ENCODE measurements at places on chromosomes 12 and 14. TPM values are rescaled to one million over a fixed set of nuclear protein-coding genes. Genes with fewer than 3 reads are reported as not detected.

DNA sequence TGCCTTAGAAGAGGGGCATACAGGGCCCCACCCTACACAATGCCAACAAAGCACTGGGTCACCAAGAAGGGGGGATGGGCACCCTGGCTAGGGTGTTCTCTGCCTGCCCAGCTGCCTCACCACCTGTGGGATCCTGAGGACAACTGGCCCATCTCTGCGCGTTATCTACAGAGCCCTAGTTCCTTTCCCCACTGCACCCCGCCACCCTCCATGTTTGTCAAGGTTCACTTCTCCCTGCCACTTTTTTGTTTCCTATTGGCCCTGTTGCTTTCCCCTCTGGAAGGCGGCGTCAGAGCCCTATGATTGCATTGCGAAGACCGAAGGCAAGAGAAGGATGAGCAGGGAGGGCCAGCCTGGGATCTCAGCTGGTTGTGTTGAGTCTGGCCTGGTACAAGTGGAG is 1.6 kb downstream of the SLC48A1 start:
- peak overlapping the region; percentile 88 for H3K4me3 ChIP-seq
- no peaks in the 10 kb centered on the region for H3K36me3 ChIP-seq
- no peak for DNase-seq
- H3K27ac ChIP-seq = no peak overlapping the region

MMP14 gene
- total RNA-seq = 306 TPM

DNA sequence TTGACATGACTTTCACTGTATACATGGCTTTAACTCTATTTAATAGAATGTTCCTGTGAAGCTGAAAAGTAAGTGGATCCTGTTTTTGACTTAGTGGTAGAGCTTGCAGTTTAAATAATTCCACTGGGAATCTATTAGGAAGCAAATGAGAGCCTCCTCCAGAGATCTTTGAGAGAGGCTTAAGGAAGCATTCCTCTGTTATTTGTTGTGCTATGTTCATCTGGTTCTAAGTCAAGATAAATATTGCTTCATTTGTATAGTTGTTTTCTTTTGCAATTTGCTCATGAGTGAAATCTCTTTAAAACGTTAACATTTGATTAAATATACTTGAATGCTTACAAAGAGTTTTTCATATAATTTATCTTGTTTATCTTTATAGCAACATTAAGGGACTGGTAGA is 70.4 kb downstream of the TMTC2 start:
- no peak overlapping the region for H3K27ac ChIP-seq
- H3K27me3 ChIP-seq = no peaks in the 10 kb centered on the region
- H3K36me3 ChIP-seq = no peaks in the 10 kb centered on the region
- H3K4me1 ChIP-seq = peaks cover 46% of the 10 kb centered on the region

SERPINA9 gene
- not detected for total RNA-seq

RNF212B gene
- total RNA-seq = not detected

DNA sequence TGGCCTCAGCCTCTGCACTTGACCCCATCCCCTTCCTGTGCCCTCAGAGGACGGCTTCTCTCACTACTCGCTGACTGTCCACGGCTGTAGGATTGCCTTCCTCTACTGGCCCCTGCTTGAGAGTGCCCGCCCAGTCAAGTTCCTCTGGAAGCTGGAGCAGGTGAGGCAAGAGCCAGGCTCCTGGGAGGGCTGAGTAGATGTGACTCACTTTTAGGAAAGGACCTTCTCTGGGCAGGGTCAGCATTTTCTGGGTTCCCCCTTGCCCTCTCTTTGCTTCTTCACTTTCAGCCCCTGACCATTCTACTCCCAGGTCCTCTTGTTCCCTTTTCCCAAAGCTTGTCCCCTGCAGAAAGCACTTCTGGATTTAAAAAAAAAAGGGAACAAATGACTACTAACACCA is 7.7 kb downstream of the CLSTN3 start:
- no peaks in the 10 kb centered on the region for H3K4me1 ChIP-seq
- no peak for DNase-seq
- H3K27me3 ChIP-seq = no peaks in the 10 kb centered on the region

Measured in mesothelial cell of epicardium (in vitro differentiated cells).